ENCODE measurements at places on chromosomes 3 and 15.
A peak's percentile ranks its signal among the peaks of the same experiment; 100 is the strongest.

DNA sequence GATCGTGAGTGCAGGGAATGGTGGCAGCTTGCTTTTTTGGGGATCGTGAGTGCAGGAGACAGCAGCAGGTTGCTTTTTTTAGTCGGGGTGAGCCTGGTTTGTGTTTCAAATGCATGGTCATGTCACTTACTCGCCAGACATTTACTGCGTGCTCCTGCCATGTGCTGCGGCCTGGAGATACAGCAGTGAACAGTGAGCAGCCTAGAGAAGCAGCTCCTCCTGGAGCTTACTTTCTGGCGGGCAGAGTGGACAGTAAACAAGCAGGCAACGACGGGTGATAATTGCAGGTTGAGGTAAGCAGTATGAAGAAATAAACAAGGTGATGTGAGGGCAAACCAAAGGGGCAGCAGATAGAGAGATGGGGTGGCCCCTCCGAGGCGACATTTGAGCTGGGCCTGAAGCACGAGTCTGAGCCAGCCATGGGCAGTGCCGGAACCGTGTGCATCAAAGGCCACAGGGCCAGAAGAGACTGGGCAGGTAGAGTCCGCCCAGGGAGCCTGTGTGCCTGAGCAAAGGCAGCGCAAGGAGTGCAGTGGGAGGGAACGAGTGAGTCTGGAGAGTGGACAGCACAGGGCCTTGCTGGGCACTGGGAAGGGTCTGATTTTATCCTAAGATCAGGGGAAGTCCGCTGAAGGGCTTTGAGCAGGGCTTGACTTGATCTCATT, 57.3 kb upstream of the RASA2 start:
- no peak for DNase-seq

GRCh38 chr15:72237029-72237852, 6.3 kb upstream of the PKM start:
- no peak for DNase-seq

DNA sequence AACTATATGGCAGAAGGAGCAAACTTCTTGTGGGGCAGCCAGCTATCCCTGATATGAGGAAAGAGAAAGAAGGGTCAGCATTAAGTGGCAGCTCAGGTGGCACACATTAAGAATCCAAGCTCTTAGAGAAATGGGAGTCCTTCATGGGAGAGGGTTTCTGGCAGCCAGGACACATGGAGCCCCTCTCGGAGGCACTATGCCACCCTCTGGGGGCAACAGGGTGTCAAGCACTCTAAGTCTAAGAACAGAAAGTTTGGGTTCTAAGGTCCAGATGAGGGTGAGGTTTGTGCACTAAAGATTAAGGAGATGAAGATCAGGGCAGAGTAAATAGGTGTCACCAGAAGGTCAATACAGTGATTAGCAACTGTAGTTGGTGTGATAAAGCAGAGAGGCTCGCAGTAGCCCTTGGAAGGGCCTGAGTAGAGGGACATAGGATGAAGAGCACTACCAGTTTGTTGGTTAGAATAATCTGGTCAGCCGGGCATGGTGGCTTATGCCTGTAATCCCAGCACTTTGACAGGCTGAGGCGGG, 89.3 kb downstream of the ST6GAL1 start:
- DNase-seq: no peak

- no peak for DNase-seq
These were observed 47.7 kb downstream of the ZBTB20 start for GRCh38 chr3:115099134-115099985.

GRCh38 chr15:32676169-32676568, 34.7 kb downstream of the SCG5 start:
- DNase-seq: peak; percentile 55

- DNase-seq: peak; percentile 11
These were observed 2.9 kb downstream of the CCNL1 start for GRCh38 chr3:157156837-157157635.

DNA sequence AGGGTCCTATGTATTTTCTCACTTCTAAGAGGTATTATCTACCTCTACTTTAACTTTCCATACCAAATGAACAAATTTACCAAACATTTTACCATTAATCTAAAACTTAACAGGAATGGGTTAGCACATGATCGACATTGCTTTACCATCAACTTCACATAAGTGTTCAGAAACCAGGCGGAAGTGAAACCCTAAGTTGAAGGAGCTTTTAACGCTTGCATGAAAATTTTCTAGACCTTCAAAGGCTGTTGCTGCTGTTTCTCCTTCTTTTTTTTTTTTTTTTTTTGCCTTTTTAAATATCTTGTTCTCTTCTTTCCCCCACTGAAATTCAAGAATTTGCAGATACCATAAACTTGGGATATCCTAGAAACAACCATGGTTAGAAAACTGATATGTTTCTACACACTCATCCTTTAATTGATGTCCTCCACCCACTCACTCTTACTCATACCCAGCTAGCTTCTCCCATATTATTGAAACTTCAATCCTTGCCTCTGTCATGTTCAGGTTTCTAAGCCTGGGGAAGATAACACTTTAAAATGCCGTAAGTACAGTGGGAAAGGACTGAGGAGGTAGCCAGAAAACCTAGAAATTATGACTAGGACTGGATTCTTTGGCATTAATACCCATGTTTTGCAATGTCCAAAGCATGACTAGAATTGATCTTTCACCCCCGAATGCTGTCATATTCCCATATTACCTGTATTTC, 24.7 kb downstream of the MYO5A start:
- DNase-seq: no peak

GRCh38 chr3:73492186-73492585, 132.6 kb downstream of the PDZRN3 start:
- no peak for DNase-seq

GRCh38 chr3:179902061-179902460, 134.7 kb downstream of the PEX5L start:
- no peak for DNase-seq

DNA sequence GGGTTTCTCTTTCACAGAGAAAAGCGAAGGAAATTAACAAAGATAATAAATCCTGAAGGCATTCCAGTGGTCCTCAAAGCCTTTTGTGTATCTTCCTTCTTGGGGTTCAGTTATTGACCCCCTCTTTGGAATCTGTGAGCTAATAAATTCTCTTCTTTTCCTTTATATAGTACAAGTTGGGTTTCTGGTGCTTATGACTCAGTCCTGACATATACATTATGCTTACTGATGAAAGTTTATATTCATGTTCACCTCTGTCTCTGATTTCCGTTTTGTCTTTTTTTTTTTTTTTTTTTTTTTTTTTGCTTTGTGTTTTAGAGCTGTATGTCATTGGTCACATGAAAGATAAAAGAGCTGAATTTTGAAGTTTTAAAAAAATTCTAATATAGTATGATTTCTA, 230.7 kb upstream of the RBMS3 start:
- DNase-seq: no peak

All from NCI-H446 treated with DMSO at 0.1 percent for 48 hours (cell line).